ENCODE measurements at places on chromosomes 6 and 20. TPM values are rescaled to one million over a fixed set of nuclear protein-coding genes. Genes with fewer than 3 reads are reported as not detected.

The LIN28B gene
- 21.4 TPM for total RNA-seq

The PSORS1C2 gene
- not detected for total RNA-seq

The AGPAT1 gene
- total RNA-seq, result 54.8 TPM

The SLC2A10 gene
- total RNA-seq, result not detected

The PLEKHG1 gene
- total RNA-seq, result 69.0 TPM

DNA sequence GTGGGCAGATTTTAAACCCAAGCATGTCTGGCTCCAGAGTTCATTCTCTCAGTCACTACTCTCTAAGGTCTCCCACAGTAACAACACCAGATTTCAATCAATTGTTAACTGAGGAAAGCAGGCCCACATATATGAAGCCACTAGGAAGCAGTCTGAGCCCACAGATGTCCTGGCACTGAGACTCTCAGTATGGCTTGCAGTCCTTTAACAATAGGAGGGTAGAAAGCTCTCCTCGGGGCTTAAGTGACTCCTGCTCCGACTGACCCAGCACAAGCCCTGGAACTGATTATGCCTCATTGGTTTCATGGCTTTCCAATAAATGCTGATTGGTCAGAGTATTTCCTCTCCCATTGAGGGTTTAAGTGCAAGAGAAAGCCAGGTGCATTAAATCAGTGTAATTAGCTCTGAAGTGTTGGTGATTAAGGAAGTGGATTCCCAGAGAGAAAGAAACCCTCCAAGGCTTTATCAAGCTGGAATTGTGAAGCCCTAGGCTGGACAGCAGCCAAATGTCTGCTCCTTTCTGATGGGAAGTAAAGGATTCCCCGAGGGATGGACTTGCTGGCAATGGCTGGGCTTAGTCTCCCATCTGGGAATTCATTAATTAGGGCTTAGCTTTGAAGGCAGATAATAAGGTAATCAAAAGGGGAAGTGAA, 76.6 kb upstream of the PROKR2 start:
- no peak for DNase-seq

DNA sequence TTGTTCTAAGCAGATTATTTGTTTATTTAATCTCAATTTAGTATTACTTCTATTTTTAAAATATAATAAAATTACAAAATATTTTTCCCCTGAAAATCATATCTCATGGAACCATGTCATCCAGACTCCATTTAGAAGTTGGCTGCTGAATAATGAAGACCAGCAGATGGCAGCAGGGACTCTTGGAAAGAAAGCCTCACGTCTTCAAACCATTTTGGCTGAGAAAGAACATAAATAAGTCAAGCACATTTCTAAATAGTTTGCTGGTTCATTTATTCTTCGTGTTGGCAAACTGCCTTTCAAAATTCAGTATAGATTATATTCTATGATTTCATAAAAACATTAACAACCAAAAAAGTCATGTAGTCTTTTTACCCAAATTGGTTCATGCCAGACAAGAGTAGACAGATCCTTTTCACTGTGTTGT, 71.7 kb downstream of the RCAN2 start:
- DNase-seq, result peak; percentile 88

GRCh38 chr20:59723108-59723500, 118.8 kb downstream of the PHACTR3 start:
- peak; percentile 62 for DNase-seq

GRCh38 chr6:124741341-124741740, 220.9 kb upstream of the RNF217 start:
- no peak for DNase-seq

DNA sequence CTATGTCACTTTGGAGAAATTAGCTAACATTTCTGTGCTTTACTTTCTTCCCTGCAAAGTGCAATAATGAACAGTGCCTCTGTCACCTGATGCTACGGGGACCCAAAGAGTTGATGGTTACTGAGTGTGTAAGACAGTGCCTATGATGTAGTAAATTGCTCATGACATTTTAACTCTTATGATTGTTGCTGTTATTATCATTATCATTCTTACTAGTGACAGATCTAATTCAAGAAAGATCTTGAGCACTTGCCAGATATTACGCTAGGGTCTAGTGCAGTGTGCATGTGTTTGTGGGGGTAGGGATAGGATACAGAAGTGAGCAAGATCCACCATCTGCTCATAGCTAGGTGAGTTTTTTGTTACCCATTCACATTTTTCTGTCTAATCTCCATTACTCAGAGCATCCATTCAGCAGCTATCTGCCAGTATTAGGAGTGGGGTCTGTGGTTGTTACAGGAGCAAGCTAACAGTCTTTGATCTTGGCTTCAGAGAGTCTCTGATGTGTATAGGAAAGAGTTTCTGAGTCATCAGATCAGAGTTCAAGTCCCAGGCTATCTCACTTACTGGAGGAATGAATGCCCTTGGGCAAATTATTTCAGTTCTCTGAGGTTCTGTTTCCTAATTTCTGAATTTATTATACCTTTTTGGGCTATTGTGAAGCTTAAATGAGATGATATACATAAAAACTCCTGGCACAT, 33.1 kb upstream of the DAAM2 start:
- no peak for DNase-seq

- no peak for DNase-seq
These were observed 25.7 kb upstream of the IGF2R start for GRCh38 chr6:159943101-159943632.

- no peak for DNase-seq
These were observed 21.2 kb downstream of the THEMIS start for GRCh38 chr6:127879685-127880084.

DNA sequence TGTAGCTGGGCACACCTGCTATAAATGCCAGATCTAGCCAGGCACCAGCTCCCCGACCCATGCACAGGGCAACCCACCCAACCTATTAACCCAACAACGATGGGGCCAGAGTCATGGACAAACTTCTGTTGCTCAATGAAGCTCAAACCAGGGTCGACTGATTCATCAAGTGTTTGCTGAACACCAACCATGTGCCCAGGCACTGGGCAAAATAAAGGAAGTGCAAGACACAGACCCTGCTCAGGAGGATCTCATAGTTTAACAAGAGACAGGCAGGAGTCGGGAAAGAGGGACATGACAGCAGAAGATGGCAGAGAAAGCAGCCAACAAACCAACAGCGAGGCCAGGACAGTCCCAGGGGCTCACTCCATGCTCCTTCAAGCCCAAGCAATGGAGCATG, 18.8 kb downstream of the KCNK5 start:
- no peak for DNase-seq

All from Karpas-422 (cell line).